Activated gamma-delta T cell treated with anti-CD3 and anti-CD28 coated beads, Interleukin-2, amount 50 U/mL, for 16 hours (primary cell): ENCODE measurements at places on chromosomes 5 and 9.

DNA sequence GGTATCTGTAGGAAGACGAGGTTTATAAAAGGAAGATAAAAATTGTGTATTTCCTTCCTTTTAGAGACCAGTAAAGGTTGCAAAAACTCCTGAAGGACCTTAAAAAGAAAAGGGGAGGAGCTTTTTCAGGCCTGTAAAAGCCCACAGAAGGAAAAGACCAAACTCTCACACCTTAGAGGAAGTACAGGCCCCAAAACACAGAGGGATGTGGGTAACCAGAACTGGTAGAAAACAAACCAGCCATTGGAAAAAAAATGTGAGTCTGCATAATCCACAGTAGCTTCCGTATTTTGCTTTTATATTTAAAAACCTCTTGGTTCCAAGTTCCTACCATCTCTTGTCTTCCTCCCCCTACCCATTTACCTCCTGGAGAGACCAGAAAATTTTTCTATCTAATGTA, 8.5 kb downstream of the GIN1 start:
- DNase-seq = no peak

DNA sequence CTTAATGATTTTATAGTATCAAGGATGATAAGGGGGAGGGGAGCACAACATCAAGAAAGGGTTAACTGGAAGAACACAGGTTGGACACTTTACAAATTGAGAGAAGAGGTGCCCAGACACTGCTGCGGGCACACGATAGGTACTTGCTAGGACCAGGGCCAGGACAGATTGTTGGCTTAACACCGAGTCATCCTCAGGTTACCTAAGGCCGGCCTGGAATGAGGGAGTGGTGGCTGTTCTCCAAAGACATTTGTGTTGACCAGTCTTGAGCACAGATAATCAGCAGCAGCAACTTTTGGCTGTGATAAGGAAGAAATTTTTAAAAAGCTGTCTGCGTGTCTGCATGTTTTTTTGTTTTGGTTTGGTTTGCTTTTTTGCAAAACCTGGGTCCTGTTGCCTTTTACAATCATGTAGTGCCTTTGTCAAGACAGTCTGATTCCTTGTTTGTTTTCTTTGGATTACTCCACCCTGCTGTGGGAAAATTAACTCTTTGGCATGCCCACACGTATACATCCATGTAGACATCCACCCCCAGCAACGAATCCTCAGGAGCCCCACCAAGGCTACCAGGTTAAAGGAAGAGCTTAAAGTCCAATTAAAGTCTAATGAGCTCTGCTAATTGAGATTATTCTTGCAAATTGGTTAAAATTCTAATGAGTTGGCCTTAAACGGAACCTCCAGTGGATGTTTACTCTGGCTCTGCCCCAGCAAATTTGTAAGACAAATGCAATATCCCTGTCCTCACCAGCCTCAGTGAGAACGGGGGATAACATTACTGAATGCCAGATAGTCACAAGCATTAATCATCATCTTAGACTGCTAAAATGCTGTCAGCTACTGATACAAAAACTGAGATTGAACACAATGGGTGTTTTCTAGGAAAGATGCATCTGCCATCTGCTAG, 382.3 kb downstream of the ACTL7B start:
- no peak for DNase-seq

GRCh38 chr9:124262649-124262972, 4.9 kb downstream of the NEK6 start:
- no peak for DNase-seq

- DNase-seq = no peak
These were observed 596.0 kb downstream of the SEMA5A start for GRCh38 chr5:8949908-8950307.

DNA sequence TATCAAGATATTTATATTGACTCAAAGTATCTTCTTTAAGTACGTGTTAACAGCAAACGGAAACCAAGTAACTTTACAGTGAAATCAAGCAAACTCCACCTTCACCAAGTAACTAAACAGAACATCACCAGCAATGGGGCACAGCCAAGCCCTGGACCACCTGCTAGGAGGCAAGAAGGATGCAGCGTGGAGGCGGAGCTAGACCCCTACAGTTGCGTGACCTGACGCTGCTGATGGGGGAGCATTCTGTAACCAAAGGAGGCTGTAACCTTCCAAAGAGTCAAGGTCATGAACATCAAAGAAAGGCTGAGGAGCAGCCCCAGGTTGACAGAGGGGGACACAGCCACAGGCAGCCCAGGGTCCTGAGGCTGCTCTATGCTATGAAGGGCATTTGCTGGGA, 6.1 kb downstream of the VAV2 start:
- no peak for DNase-seq

GRCh38 chr9:32497921-32498320, 28.1 kb downstream of the RIGI start:
- DNase-seq = no peak

GRCh38 chr5:83035373-83036100, 41.7 kb downstream of the TMEM167A start:
- no peak for DNase-seq

DNA sequence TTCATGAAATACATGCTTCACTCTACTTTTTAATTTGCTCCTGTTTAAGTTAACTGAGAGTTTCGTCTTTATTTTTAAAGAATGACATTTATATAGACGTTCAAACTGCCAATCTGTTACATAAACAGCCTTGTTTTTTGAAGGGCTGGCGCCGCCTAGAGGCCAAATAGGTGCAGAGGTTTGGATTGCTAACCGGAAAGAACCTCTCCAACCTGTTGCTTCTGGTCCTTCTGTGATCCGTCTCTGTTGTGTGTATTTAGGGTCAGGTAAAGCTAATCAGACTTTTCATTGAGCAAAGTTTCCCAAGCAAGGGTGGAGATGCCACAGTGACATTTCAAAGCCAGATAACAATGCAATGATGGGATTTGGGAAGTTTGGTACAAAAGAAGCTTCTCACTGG, 39.5 kb upstream of the GLIS3 start:
- DNase-seq = peak; percentile 67
